ENCODE measurements at places on chromosomes 3 and 15. TPM values are rescaled to one million over a fixed set of nuclear protein-coding genes. Genes with fewer than 3 reads are reported as not detected.
A peak's percentile ranks its signal among the peaks of the same experiment; 100 is the strongest.

GRCh38 chr3:45506751-45507391 lies 87.7 kb upstream of the LIMD1 start:
- no peaks in the 10 kb centered on the region for H3K27me3 ChIP-seq
- peaks cover 12% of the 10 kb centered on the region for H3K36me3 ChIP-seq
- H3K4me3 ChIP-seq = no peak overlapping the region
- peaks cover 8% of the 10 kb centered on the region for H3K4me1 ChIP-seq
- no peak overlapping the region for H3K27ac ChIP-seq
- no peak for DNase-seq

DNA sequence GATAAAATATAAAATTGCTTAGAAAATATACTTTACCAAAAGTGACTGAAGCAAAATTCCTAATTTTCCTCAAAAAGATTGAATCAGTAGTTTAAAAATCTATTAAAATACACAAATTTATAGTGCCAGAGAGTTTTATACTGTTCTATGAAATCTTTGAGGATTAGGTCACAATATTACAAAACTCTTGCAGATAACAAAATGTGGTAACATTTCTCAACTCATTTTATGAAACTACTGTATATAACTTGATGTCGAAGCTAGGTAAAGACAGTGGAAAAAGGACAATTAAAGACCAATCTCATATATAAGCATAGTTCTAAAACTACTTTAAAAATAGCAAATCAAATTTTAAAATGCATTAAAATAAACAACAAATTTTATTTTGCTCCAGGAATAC lies 15.9 kb downstream of the VEPH1 start:
- H3K27ac ChIP-seq = no peak overlapping the region
- H3K27me3 ChIP-seq = no peaks in the 10 kb centered on the region
- H3K4me1 ChIP-seq = no peaks in the 10 kb centered on the region
- DNase-seq = no peak
- no peak overlapping the region for H3K4me3 ChIP-seq

FANCD2 gene
- total RNA-seq = 0.81 TPM

DNA sequence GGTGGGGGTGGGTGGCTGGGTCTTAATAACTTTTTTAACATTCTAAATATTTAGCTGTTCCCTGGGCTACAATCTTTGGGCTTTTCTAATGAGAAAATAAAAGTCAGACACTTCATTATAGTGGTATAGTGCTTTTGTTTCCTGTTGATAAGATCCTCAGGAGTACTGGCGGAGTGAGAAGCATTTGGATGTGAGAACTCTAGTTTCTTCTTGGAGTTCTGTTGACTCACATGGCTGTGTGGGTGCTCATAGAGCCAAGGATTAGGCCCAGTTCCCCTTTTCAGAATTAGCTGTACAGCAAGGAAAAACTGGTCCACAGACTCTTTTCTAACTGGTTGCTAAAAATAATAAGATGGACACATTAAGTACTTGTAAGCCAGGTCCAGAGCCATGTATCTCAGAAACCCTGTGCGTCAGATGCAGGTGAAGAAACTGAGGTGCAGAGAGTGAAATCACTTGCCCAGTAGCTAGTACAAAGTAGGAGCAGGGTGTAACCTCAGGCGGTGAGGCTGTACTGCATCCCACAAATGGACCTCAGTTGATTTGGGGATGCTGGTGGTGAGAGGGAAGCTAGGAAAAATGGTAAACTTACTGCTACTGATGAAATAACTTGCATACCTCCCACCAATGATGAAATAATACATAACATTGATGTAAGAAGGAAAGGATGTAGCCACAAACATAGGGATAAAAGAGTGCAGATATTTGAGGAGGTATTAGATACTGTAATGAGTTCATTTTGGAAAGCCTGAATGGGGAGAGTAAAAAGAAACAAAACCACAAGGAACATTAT lies 2.3 kb downstream of the ITPR1 start:
- DNase-seq = no peak
- peak overlapping the region; percentile 82 for H3K27ac ChIP-seq
- H3K4me1 ChIP-seq = peaks cover 37% of the 10 kb centered on the region
- H3K4me3 ChIP-seq = peak overlapping the region; percentile 74
- no peaks in the 10 kb centered on the region for H3K27me3 ChIP-seq

- no peak for DNase-seq
- H3K4me1 ChIP-seq = peaks cover 22% of the 10 kb centered on the region
- H3K27ac ChIP-seq = peak overlapping the region; percentile 90
- peaks cover 25% of the 10 kb centered on the region for H3K36me3 ChIP-seq
- H3K27me3 ChIP-seq = no peaks in the 10 kb centered on the region
- peak overlapping the region; percentile 76 for H3K4me3 ChIP-seq
These were observed 520 bp downstream of the ZNF654 start for GRCh38 chr3:88059380-88060170.
